ENCODE measurements at places on chromosomes 2 and 18.

- DNase-seq: no peak
These were observed 87.0 kb upstream of the GATA6 start for GRCh38 chr18:22082408-22082807.

DNA sequence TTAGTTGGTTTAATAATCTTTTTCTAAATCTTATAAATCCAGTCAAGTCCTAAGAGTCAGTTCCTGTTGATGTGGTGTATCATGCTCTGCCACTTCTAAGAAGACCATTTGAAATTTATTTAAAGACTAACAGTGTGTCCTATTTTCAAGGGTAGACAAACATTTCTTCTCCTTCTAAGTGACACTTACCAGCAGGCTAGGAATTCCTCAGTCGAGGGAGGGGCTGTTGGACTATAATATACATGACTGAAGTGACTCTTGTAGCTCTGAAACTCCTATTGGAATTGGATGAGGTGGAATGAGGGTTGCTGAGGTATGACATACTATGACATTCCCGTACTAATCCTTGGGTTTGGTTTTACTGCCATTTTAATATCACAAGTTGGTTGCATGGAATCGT lies 30.6 kb downstream of the ITGB6 start:
- DNase-seq: no peak

DNA sequence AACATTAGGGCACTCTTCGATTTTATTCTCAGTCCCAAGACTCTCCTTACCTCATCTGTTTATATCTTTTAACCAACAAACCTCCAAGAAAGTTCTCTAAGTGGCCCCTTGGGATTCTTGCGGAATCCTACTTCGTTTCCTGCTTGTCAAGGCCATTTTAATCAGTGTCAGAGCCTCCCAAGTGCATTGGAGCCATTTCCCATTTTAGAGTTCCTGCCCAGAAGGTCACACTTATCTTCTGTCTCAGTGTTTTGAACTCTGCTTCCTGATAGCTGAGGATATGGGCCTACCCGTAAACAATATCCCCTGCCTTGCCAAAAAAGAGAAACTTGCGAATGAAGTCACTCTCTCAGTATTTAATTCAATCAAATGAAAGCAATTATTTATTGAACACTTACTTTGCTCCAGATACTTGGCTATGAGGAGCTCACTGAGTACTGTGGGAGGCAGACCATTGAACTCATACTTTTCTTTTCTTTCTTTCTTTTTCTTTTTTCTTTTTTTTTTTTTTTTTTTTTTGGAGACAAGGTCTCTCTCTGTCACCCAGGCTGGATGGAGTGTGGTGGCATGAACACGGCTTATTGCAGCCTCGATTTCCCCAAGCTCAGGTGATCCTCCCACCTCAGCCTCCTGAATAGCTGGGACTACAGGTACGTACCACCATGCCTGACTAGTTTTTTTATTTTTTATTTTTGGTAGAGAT lies 5.7 kb upstream of the NOSTRIN start:
- no peak for DNase-seq

- no peak for DNase-seq
These were observed 143.7 kb upstream of the TMEM200C start for GRCh38 chr18:6039055-6039454.

GRCh38 chr2:40204268-40204667 lies 247.6 kb downstream of the SLC8A1 start:
- no peak for DNase-seq

DNA sequence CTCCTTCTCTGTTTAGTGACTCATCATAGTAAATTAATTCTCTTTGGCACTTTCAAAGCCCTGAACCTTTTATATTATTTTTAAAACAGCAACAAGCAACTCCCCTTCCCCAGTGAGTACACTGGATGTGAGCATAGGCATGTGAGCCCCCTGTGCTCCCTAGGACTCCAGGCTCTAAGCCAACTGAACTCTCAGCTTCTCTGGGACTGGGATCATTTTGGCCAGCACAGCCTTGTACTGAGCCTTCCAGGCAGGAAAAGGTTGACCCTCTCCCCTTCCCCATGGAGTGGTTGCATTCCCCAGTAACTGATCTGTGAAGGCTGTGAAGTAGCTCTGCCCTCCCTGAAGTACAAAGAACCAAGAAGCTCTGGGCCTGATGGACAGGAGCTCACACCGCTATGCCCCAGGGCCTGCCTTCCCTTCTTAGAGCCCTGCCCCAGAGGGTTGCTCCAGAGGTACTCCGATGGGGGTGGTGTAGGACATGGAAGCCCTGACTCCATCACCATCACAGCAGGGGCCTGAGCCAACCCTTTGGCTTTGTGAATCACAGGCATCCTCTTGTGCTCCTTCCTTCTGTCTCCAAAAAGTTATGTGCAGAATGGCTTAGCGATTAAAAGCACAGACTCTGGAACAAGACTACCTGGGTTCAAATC lies 57.8 kb downstream of the ADD2 start:
- DNase-seq: no peak

GRCh38 chr2:71702971-71703898 lies 249.9 kb downstream of the DYSF start:
- no peak for DNase-seq

DNA sequence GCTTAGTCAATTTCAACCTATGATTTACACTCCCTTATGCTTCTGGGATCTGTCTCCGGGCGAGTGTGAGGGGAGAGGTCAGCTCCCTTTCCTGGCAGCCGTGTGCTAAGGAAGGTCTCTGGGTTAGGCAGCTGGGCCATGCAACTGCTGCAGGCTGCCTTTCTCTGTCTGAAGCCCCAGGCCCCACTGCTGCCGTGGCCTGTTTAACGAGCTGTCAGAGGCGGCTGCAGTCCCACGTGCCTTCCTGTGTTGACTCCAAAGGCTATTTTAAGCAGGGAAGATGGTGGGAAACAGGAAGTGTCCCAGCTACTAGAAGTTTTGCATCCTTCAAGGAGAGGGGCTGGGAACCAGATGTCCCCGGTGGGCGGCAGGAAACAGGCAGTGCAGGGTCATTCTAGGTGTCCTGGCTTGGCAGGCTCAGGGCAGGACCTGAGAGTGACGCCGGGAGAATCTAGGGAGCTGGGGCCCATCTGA lies 186.4 kb downstream of the TNS1 start:
- DNase-seq: no peak

DNA sequence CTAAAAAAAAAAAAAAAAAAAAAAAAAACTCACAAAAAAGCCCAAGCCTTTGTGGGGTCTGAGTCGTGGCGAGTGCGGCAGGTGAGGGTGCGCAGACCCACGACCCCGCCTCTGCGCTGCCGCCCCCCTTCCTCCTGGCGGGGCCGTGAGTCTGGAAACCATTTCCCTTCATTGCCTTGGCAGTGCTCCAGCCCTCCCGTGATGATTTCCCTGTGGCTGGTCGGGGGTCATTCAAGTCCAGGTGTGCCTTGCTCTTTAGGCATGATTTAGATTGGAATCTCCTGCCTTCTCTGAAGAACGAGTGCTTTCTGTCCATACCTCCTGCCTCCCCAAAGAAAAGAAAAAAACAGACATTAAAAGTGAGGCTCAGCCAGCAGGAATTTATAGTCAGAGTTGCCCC lies 161.8 kb downstream of the FAM210A start:
- DNase-seq: no peak

- DNase-seq: no peak
These were observed 206.0 kb downstream of the HDAC4 start for GRCh38 chr2:239194731-239195317.

DNA sequence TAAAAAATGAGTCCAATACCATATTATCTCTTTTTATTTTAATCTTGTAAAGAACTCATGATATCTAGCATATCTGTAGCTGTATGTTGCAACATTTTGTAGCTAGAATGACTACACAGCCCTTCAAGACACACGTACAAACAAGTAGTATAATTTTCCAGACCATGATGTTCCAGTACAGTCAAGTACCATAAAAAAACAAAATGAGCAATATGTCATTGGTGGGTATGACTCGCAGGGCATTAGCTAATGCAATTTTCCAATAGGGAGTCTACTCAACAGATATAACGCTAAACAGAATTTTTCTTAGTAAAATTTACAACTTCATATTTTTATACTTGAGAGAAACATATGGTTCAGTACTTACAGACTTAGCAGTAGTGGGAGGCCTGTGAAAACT lies 53.6 kb upstream of the UGP2 start:
- DNase-seq: no peak

DNA sequence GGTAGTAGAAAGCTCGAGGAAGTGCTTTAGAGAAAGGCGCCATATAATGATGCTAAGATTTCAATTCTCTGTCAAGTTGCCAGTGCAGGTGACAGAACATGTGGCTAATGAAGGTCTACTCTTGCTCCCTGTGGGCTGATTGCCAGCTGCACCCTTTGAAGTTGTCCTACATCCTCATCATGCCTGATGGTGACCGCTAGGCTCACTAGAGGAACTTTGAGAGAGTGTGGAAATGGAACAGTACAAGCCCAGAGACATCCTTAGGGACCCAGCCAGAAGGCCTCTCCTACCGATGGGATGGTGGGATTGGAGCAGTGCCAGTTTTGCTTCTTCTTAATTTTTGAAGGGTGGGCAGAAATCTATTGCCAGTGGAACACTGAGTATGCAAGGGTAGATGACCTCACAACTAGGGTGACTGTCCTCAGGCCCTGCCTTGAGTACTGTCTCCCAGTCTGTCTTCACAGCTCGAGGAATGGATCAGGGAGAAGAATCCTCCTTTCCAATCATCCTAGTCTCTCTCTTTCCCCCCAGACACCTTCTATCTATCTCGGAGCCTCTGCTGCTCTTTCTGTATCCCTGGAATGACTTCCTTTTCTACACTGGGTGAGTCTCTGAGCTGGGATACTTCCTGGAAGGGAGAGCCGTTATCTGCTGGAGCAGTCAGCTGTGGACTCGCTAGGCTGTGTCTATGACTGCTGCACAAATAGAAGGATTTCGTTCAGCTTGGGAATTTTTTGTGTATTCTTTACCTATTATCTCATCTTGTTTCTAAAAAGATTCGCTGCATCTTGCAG lies 33.5 kb downstream of the LGALSL start:
- DNase-seq: no peak

GRCh38 chr2:88765154-88765888 lies 73.8 kb downstream of the RPIA start:
- peak; percentile 49 for DNase-seq

- DNase-seq: no peak
These were observed 31.1 kb upstream of the LTBP1 start for GRCh38 chr2:32915694-32916093.

GRCh38 chr2:71341645-71342044 lies 10.1 kb downstream of the ZNF638 start:
- DNase-seq: no peak

- DNase-seq: no peak
These were observed 15.3 kb downstream of the FHL2 start for GRCh38 chr2:105383432-105384166.

DNA sequence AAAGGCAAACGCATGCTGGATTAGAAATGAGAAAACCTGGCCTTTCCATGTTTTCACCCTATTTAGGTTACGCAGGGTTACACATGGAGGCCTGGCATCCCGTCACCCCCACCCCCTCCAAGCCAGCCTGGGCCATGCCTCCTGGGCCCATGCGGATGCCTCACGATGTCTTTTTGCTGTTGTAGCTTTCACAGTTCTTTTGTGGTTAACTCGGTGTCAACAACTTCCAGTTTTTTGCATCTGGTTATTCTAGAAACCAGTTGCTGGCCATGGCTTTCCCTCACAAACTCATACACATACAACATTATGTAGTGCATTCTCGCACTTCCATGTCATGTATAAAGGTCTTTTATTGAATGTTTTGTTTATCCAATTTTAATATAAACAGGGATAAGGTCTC lies 204.9 kb upstream of the PXDN start:
- no peak for DNase-seq

DNA sequence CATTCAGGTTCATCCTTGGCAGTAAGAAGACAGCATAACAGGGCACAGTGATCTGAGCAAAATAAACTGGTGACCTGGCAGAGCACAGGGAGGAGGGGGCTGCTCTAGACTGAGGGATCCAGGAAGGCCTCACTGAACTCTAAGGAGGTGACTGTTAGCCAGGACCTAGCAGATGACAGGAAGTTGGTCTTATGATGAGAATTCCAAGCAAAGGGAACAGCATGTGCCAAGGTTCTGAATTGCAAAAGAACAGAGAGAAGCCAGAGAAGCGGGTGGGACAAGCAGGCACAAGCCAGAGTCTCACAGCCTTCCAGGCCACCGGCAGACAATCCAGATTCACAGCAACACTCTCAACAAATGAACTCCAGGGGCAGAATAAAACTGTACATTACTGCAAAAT lies 152.7 kb upstream of the PTPRM start:
- DNase-seq: no peak

DNA sequence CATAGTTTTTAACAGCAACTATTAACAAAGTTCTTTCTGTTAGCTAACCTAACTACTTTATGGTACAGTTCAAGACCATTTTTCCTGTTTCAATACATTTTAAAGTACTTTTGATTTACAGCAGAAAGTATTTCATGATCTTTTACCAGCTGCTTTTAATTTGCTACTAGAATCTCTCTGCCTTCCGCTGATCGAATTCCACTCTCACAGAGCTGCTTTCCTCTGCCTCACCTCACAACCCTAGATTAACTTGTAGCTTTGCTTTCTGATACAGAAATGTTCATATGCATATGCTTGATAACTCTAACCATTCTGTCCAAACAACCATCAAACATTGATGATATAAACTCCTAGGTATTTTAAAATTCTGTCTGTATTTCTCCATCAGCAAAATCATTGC lies 463.2 kb upstream of the ZEB2 start:
- DNase-seq: no peak

DNA sequence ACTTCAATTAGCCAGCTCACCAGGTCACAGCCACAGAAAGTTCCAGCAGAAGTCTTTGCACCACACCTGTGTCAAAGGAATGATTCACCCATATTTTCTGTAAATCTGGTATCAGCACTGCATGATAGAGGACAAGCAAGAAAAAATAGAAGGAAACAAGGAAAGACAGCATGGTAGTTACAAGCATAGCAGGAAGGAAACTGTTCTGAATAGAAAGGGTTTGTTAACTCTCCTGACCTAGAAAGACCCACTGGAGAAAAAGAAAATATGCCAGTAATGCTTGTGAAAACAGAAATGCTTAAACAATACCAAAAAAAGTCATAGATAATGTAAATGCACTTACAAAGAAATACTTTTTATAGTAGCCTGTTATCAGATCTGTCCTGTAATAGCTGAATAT lies 40.8 kb downstream of the SCRN3 start:
- no peak for DNase-seq

Data from stimulated activated CD4-positive, alpha-beta T cell treated with anti-CD3 and anti-CD28 coated beads, Interleukin-4, amount 100 ng/mL, for 24 hours (primary cell).